Chondrocyte (in vitro differentiated cells): ENCODE measurements at places on chromosomes 3 and 15. TPM values are rescaled to one million over a fixed set of nuclear protein-coding genes. Genes with fewer than 3 reads are reported as not detected.

GRCh38 chr3:16173283-16174025, 1.0 kb upstream of the GALNT15 start:
- no peak for DNase-seq

DNA sequence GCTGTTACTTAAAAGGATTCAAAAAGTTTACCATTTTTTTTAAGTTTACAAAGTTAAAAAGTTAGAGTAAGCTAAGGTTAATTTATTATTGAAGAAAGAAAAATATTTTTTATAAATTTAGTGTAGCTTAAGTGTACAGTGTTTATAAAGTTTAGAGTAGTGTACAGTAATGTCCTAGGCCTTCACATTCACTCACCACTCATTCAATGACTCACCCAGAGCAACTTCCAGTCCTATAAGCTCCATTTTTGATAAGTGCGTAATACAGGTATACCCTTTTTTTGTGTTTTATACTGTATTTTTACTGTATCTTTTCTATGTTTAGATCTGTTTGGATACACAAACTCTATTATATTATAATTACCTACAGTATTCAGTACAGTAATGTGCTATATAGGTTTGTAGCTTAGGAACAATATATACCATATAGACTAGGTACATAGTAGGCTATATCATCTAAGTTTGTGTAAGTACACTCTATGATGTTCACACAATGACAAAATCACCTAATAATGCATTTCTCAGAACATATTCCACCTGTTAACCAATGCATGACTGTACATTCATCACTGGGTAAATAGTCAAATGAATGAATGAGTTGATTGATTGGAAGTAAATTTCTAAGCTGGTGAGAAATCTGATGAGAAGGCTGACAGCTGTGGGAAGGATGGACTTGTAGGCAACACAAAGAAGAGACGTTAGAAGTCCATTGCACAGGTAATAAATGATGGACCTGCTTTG, 95.2 kb upstream of the CDIN1 start:
- DNase-seq = no peak

GRCh38 chr3:47617086-47618010, 38.7 kb upstream of the CSPG5 start:
- DNase-seq = no peak

DNA sequence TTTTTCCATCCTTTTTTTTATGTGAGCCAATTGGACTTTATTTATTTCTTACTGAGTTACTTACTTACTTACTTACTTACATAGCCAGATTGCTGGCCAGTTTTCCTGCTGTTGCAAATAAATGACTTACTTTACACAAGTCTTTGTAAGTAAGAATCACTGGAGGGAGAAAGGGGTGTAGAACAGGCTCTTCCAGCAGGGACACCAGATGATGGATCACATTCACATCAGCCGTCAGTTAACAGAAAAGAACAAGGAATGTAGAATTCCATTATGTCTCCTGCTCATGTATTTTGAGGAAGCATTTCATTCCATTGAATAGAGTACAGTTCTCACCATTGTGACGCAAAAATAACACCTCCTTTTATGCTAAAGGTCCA, 188.6 kb downstream of the FNDC3B start:
- DNase-seq = no peak

DNA sequence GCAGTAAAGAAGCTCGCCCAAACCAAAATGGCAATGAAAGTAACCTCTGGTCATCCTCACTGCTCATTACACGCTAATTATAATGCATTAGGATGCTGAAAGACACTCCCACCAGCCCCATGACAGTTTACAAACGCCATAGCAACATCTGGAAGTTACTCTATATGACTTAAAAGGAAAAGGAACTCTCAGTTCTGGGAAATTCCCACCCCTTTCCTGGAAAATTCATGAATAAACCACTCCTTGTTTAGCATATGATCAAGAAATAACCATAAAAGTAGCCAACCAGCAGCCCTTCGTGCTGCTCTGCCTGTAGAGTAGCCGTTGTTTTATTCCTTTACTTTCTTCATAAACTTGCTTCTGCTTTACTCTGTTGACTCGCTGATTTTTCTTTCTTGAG, 164.6 kb downstream of the SMAD6 start:
- no peak for DNase-seq

GRCh38 chr3:171986757-171987518, 52.4 kb upstream of the FNDC3B start:
- no peak for DNase-seq

DNA sequence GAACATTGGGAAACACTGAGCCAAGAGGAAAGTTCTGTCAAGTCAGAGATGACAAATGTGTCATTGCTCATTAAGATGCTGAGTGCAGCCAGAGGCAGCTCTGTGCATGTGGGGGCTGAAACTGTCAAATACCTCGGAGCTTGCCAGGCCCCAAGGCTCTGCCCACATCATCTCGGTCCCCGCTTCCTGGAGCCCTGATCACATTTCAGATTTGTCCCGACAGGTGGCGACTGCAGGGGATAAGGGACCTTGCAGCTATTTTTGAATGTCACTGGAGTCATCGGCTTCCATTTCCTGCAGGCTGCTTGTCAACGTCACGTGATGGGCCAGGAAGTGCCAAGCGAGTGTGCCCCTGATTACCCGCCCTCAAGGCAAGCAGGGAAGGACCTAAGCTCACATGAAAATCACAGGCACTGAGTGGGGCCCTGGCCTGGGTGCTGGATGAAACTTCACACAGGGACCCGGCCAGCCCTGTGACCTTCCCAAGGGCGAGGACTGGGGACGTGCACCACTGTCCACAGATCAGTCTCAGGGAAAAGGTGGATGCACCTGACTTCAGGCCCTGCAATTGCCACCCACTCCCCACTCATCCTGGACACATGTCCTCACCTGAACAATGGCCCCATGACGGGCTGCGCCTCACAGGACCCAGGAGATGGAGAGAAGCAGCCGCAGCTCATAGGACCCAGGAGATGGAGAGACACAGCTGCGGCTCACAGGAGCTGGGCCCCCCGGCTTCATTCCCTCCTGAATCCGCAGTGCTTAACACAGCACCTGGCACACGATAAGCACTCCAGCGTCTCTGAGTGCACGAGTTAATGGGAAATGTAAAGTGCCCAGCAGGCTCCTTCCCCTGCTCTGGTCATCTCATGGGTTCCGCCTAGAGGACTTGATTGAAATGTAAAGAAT, 73.4 kb downstream of the NUP210 start:
- no peak for DNase-seq

- DNase-seq = no peak
Measured at GRCh38 chr3:82030916-82031315, 269.5 kb upstream of the GBE1 start.

Gene MASP1
- 0.34 to 2.0 TPM (median 0.92 TPM) in 3 replicates for total RNA-seq

Gene TEX55
- not detected in 3 replicates for total RNA-seq

Gene CCNB2
- total RNA-seq = 5.3 to 10.4 TPM (median 9.7 TPM) in 3 replicates

DNA sequence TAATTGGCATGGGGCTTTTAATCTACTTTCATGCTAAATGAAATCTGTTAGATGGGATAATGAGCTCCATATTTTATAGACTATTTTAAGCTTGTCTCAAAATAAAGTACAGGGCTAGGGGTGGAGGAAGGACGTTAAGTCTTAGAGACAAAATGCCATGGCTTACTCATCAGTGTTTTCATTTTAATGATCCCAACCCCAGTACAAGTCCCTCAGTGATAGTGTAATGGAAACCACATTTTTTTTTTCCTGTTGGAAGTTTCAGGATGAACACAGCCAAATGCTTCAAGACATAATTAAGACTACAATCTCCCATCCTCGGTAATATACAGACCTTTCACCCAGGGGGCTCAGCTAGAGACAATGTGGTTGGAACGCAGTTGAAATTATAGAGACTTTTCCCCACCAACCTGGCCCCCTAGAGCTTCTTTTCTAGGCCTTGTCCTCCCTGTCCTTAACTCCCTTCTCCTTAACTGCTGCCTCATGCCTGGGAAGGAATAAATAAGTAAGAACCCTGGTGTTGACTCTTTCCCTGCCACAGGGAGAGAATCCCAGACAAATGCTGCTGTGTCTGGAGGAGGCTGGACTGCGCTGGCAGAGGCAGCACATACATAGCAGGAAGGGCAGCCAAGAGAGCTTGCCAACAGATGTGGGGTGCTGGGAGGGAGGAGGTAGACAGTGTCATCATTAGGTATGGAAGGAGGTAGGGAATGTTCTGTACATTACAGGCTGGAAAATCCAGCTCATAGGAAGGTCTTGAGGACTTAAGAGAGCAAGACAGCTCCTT, 115.4 kb upstream of the ROPN1 start:
- no peak for DNase-seq

DNA sequence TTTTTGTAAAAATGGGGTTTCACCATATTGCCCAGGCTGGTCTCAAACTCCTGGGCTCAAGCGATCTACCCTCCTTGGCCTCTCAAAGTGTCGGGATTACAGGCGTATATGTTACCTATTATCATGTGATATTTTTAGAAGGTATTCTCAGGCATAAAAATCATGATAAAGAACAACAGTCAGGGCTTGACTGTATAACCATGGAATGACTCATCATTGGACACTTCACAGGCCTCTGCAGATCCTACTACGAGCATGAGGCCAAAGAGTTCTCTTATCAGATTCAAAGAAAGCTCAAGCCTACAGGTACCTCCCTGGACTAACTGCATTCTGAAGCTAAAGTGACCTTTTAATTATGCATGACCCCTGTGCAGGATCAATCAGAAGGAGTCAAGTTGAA, 91.7 kb upstream of the PRICKLE2 start:
- DNase-seq = no peak

DNA sequence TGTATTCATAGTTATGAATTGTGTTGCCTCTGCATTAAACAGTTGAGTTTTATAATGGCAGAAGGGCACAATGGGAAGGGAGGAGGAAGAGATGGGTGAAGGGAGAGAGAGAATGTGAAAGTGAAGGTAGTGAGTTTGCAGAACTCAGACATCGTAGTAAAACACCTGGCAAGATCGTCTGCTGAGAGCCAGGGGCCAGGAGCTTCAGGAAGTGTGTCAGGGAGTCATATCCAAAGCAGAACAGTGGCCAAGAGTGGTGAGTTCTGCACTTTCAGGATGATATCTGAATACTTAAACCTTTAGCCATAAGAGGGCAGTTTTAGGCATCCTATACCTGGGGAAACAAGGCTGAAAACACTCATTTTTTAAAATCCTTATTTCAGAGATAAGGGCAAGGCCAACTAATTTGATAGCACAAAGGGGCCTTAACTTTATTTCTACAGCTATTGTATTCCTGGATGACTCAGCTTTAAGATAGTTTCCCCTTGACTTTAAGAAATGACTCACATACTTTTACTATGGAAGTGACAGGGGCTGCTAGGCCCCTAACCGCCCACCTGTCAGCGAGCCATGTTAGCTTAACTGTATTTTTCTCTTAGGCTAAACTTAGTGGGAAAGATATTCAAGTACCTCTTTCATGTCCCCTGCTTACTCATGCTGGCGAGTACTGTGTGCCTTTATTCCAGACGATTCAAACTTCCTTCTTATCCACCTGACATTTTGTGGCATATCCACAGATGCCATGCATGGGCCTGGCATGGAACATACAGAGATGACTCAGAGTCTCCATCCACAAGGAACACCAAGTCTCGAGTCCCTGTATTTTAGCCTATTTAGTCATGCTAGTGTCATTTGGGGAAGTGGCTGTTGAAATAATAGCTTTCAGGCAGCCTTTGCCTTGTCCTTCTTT, 53.9 kb downstream of the RLBP1 start:
- DNase-seq = no peak
